Hematopoietic multipotent progenitor cell treated with erythropoietin and hydrocortisone succinate and interleukin-3 and kit ligand, for 6 days (in vitro differentiated cells): ENCODE measurements at places on chromosomes 4 and X.

GRCh38 chrX:111123125-111123524 is 27.1 kb downstream of the PAK3 start:
- DNase-seq: no peak

- DNase-seq: peak; percentile 15
Measured at GRCh38 chr4:129929052-129929451, 833.1 kb downstream of the C4orf33 start.

GRCh38 chrX:105228602-105229001 is 8.1 kb upstream of the TEX13A start:
- DNase-seq: no peak

DNA sequence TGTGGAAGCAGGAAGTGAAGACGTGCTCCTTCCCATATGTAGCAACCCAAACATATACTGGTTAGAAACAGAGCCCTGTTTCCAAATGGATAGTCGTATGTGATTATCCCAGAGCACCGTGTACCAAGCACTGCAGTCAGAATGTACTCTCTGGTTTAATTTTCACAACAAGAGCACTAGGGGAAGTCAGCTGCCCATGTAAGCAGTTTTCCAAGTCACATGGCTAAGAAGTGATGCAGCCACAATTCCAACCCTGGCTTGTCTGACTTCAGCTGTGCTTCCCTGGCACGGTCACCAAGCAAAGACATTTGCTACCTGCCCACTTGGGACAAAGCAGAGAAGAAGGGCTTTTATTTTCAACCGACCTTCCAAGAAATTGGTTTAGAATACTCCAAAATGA is 28.2 kb upstream of the CEP135 start:
- DNase-seq: no peak
